ENCODE measurements at places on chromosomes 2 and 18.

GRCh38 chr2:78839259-78839658, 186.2 kb upstream of the REG3G start:
- no peak overlapping the region for H3K27ac ChIP-seq
- H3K36me3 ChIP-seq = no peaks in the 10 kb centered on the region
- H3K4me1 ChIP-seq = no peaks in the 10 kb centered on the region
- no peak overlapping the region for H3K4me3 ChIP-seq
- no peaks in the 10 kb centered on the region for H3K27me3 ChIP-seq
- DNase-seq = no peak

DNA sequence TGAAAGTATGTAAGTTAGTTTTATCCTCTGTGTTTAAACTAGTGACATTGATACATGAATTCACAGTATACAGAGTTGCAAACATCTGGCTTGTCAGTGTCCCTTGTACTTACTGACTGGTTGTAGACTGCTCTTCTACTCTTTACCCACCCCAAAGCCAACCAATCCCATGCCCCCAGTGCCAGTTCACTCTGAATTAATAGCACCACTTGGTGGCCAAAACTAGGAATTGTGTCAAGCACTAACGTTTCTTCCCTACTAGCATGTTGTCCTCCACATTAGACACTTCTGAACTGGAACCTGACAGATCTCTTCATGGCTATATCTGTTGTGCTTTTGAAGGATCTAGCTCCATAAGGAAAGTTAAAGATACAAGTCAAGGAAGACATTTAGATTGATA, 27.2 kb upstream of the OTX1 start:
- no peak overlapping the region for H3K4me3 ChIP-seq
- H3K36me3 ChIP-seq = peaks cover 1% of the 10 kb centered on the region
- H3K27ac ChIP-seq = no peak overlapping the region
- no peaks in the 10 kb centered on the region for H3K4me1 ChIP-seq

GRCh38 chr18:63788447-63789096, 13.4 kb downstream of the SERPINB7 start:
- H3K4me3 ChIP-seq = no peak overlapping the region
- no peaks in the 10 kb centered on the region for H3K27me3 ChIP-seq
- no peaks in the 10 kb centered on the region for H3K4me1 ChIP-seq

- no peaks in the 10 kb centered on the region for H3K27me3 ChIP-seq
- no peak overlapping the region for H3K4me3 ChIP-seq
- H3K36me3 ChIP-seq = no peaks in the 10 kb centered on the region
- no peaks in the 10 kb centered on the region for H3K4me1 ChIP-seq
- no peak for DNase-seq
- H3K27ac ChIP-seq = no peak overlapping the region
Measured at GRCh38 chr2:98768384-98769113, 37.6 kb upstream of the MGAT4A start.

DNA sequence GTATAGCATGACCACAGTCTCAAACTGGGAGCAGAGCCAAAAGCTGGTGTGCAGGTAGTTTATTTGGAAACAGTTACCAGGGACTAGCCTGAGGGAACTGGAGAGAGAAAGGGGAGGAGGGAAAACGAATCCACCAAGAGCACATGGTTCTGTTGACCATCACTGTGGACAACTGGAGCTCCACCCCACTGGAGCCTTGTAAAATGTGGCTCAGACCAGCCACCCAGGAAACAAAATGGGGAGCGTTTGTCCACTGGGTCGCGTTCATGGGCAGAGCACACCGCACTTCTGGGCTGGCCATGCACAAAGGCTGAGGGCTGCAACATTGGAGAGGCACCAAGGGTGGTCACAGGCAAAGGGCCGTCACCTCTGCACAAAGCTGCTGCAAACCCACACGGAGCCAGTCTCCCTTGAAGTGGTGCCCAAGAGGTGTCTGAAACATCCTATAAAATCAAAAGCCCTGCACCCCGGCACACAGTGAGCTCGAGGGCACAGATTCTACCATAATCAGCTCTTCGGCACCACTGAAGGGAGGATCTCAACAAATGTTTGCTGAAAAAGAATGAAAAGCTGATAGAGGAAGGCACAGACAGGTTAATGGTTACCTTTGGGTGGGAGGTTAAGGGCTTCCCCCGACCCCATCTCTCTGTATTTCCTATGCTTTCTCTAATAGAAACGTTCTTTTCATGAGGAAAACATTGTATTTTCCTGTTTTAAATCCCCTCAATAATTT, 192.9 kb downstream of the INHBB start:
- DNase-seq = no peak
- peaks cover 14% of the 10 kb centered on the region for H3K4me1 ChIP-seq
- H3K27me3 ChIP-seq = peaks cover 9% of the 10 kb centered on the region
- H3K27ac ChIP-seq = no peak overlapping the region
- no peaks in the 10 kb centered on the region for H3K36me3 ChIP-seq

GRCh38 chr2:222774941-222775340, 85.9 kb upstream of the ACSL3 start:
- no peaks in the 10 kb centered on the region for H3K36me3 ChIP-seq
- no peaks in the 10 kb centered on the region for H3K27me3 ChIP-seq
- no peak overlapping the region for H3K4me3 ChIP-seq

- H3K27ac ChIP-seq = no peak overlapping the region
- H3K4me3 ChIP-seq = no peak overlapping the region
- peak; percentile 47 for DNase-seq
- H3K36me3 ChIP-seq = no peaks in the 10 kb centered on the region
Measured at GRCh38 chr2:70947556-70948184, 12.0 kb downstream of the ATP6V1B1 start.

GRCh38 chr2:133657591-133657990, 89.3 kb upstream of the NCKAP5 start:
- no peak overlapping the region for H3K27ac ChIP-seq
- peak; percentile 90 for DNase-seq
- H3K36me3 ChIP-seq = no peaks in the 10 kb centered on the region
- H3K4me3 ChIP-seq = no peak overlapping the region
- H3K4me1 ChIP-seq = no peaks in the 10 kb centered on the region

DNA sequence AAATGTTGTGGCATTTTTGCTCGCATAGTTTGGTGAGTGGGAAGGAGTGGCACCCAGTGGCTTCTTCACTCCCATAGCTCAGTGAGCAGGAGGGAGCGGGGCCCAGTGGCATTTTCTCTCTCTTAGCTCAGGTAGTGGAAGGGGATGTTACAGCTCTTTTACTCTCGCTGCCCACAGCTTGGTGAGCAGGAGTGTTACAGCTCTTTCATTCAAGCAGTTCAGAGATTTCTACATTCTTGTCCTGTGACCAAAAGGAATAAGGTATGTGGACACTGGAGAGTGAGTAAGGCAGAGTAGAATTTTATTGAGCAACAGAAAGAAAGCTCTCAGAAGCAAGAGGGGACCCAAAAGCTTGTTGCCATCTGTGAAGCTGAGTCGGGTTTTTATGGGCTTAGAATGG, 192.4 kb downstream of the SPAG16 start:
- no peak overlapping the region for H3K4me3 ChIP-seq
- no peak for DNase-seq
- H3K36me3 ChIP-seq = no peaks in the 10 kb centered on the region
- no peak overlapping the region for H3K27ac ChIP-seq
- H3K27me3 ChIP-seq = no peaks in the 10 kb centered on the region

GRCh38 chr2:85753525-85754312, at the start of gene ATOH8:
Gene ATOH8, plus strand, starts transcription at chr2:85753991. Its CDS starts 199 bp downstream, at chr2:85754190.
- no peaks in the 10 kb centered on the region for H3K27me3 ChIP-seq
- peak; percentile 72 for DNase-seq
- peaks cover 20% of the 10 kb centered on the region for H3K4me1 ChIP-seq
- H3K36me3 ChIP-seq = peaks cover 3% of the 10 kb centered on the region

DNA sequence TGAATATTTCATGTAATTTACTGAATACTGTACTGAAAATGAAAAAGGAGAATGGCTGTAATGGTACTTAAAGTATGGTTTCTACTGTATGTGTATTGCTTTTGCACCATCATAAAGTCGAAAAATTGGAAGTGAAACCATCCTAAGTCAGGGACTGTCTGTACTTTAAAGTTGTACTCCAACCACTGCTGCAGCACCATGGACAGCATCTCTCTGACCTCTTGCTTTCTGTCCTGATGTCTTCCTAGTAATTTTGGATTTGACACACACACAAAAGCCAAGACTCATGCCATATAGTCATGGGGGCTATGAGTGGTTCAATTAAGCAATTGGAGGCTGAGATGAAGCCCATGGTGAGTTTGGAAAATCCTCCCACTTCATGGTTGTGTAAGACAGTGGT, 256.3 kb upstream of the PKDCC start:
- H3K4me3 ChIP-seq = no peak overlapping the region
- no peaks in the 10 kb centered on the region for H3K4me1 ChIP-seq
- H3K27ac ChIP-seq = no peak overlapping the region

- no peak overlapping the region for H3K4me3 ChIP-seq
- H3K27me3 ChIP-seq = no peaks in the 10 kb centered on the region
- H3K4me1 ChIP-seq = no peaks in the 10 kb centered on the region
Measured at GRCh38 chr2:210715560-210716082, 159.2 kb downstream of the CPS1 start.

DNA sequence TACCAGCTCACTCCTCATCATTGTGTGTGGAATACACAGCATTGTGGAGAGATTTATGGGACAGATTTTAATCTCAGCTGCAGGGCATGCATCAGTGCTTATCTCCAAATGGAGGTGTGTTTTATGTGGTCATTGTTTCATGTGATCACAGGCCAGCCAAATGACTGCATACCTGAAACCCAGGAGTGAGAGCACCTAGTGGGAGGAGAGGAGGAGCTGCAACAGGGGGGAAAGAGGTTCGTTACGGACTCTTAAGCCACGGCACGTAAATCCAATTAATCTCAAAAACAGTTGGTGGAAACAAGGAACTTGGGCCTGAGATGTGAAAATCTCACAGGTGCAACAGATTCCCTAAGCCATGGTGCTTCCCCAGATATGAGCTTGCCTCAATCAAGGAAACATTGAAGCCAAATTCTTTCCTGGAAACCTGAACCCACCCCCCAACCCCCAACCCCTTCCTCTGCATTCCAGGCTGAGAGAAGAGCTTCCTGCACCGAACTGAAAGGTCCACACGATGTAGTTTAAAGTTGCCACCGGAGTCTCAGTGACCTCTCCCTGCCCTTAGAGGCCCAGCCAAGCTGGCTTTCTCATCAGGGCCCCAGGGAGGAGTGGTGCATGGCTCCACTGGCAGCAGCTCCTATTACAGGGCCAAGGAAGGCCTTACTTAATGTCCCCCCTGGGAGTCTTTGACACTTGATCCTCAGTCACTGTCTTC, 167.4 kb downstream of the C1D start:
- no peak overlapping the region for H3K27ac ChIP-seq
- H3K36me3 ChIP-seq = no peaks in the 10 kb centered on the region
- H3K4me3 ChIP-seq = no peak overlapping the region

DNA sequence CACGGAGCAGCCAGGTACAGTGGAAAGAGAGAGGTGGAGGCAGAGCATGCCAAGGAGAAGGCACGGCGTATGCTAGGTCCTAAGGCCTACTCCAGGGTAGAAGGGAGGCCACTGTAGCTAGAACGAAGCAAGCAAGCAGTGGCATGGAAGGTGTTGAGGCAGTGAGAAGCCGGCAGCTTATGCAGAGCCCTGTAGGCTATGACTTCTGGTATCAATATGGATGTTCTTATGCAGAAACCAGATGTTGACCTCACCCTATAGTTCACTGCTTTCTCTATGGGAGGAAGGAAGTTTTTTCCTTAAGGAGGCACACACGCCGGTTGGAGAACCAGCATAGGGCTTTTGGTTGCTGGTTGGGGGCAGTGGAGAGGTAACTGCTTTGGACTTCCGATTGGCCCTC, 6.1 kb downstream of the MGAT5 start:
- H3K4me3 ChIP-seq = no peak overlapping the region
- H3K27me3 ChIP-seq = no peaks in the 10 kb centered on the region
- DNase-seq = no peak
- H3K27ac ChIP-seq = peak overlapping the region; percentile 26

DNA sequence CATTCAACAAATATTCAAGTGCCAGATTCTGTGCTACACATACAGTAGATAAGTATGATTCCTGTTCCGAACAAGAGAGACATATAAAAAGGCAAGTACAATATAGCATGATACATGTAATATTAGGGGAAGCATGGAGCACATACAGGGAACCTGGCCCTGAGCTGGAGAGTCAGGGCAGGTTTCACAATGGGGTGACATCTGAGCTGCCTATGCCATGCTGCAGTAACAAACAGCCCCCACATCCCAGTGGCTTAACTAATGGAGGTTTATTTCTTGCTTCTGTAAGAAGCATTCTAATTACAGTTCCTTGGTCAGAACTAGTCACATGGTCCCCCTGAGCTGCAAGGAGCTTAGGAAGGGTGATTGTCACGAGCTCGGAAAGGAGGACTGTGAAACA, 27.3 kb upstream of the TACR1 start:
- no peak overlapping the region for H3K27ac ChIP-seq
- no peak overlapping the region for H3K4me3 ChIP-seq
- no peak for DNase-seq
- H3K4me1 ChIP-seq = peaks cover 8% of the 10 kb centered on the region
- no peaks in the 10 kb centered on the region for H3K27me3 ChIP-seq
- H3K36me3 ChIP-seq = no peaks in the 10 kb centered on the region

GRCh38 chr2:111057045-111057444, 63.7 kb upstream of the BCL2L11 start:
- H3K27me3 ChIP-seq = peaks cover 24% of the 10 kb centered on the region
- H3K27ac ChIP-seq = no peak overlapping the region

DNA sequence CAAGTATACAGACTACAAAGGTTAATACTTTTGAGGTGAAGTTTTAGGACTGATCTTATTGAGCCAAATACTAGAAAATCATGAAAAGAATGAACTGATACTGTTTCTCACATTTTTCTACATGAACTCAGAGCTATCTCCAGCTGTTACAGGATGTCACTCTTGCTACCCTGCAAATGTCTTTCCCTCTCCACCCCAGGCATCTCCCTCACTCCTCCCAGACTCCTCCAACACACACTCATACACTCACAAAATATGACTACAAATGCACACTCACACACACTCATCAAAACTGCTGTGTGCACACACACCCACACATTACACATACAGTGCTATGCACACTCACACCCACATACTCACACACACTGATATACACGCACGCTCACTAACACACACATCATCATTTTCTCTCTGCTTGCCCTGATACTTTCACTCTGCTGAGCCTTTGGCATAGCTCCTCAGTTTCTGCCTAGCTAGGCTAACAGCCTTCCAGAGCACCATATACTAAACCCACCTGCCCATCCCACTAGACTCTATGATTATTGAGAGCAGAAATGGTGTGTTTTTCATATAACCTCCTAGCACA, 273.3 kb downstream of the CD226 start:
- no peak overlapping the region for H3K27ac ChIP-seq
- H3K27me3 ChIP-seq = no peaks in the 10 kb centered on the region
- H3K36me3 ChIP-seq = no peaks in the 10 kb centered on the region
- H3K4me3 ChIP-seq = no peak overlapping the region
- DNase-seq = no peak

- no peak overlapping the region for H3K4me3 ChIP-seq
- DNase-seq = no peak
- no peaks in the 10 kb centered on the region for H3K4me1 ChIP-seq
- H3K27ac ChIP-seq = no peak overlapping the region
- no peaks in the 10 kb centered on the region for H3K36me3 ChIP-seq
Measured at GRCh38 chr2:173972636-173973035, 7.5 kb upstream of the SP3 start.

- H3K27ac ChIP-seq = no peak overlapping the region
- H3K4me3 ChIP-seq = no peak overlapping the region
- DNase-seq = no peak
- no peaks in the 10 kb centered on the region for H3K27me3 ChIP-seq
Measured at GRCh38 chr2:155021618-155022017, 323.1 kb downstream of the KCNJ3 start.
